ENCODE measurements at places on chromosomes 11 and 22.

DNA sequence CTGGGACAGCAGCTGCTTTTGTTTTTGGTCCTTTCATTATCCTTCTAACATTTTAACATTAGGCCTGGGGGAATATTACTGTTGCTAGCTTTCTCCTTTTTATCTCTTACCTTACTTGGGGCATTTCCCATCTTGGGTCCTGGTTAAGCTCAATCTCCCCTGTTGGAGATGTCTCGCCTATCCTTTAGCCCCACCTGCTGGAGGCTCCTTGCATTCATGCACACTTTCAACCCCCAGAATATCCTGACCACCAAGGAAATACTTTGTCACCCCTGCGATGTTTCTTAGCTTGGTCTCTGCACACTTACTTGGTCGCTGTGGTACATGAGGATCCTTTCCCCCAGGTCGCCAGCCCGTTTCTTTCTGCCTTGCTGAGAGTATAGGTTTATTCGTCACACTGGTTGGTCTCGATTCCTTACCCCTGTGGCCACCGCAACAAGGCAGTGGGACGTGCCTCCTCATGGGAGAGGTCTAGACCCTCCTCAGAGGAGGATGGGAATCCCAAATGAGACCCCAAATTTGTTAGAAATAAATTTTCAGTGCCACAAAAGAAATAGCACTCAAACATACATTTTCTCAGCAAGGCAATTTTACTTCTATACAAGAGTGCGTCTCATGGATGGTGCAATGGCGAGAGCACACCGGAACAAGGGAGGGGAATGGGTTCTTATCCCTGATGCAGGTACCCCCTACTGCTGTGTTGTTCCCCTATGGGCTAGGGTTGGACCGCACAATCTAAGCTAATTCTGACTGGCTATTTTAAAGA, 5.4 kb upstream of the TXN2 start:
- peak; percentile 51 for DNase-seq

DNA sequence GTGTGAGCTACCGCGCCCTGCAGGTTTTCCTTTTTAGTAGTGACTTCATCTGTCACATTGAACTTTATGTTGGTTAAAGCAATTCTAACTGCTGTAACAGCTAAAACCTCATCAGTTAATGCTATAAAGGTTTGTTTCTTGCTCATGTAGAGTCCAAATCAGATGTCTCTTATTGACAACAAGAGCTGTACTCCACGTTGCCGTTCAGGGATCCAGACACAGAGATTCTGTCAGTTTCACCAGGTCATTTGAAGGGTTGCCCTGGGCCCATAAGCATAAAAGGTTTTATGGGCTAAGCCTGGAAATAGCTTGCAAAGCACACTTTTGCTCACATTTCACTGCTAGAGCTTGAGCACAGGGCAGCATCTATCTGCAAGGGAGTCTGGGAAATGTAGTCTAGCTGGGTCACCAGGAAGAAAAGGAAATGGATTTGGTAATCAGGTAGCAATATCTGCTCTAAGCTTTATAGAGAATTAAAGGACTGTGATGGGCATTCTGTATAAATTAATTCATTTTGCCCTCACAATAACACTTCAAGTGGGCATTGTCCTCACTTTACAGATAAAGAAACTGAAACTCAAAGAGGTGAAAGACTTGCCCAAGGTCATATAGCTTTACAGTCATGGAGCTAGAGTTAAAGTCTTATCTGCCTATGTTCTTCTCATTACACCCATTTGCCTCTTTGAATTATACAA, 25.2 kb upstream of the PTPRJ start:
- DNase-seq = no peak

DNA sequence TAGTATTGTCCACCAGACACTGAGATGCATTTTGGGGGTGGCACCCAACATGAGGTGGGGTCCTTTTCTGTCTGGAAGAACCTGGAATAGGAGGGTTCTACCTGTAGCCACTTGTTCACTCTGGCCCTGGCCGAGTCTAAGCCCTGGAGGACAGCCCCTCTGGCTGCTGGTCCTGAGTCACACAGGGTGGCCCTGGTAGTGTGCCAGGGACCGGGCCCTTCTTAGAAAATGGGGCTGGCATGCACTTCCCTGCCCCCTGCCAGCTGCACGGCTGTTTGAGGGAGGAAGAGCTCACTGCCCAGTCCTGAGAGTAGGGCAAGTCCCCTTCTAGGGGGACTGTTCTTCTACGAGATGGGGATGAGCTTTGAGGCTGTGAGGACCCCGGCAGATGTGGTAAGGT, 2.2 kb downstream of the PLCB3 start:
- no peak for DNase-seq

DNA sequence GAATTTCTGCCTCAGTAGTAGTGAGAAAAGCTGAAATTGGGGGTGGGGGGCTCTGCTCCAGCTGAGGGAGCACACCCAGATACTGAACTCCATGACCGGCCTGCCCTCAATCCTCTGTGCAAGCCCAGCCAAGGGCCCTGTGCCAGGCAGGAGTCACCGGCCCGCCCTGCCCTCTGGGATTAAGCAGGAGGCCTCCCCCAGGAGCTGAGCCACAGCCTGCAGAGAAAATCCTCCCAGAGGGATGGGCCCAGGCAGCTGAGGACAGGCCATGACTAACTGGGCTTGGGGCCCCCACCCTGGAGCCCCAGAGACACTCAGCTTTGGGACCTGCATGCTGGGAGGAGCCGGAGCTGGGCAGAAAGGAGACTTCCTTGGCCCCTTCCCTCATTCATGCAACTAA, 48.8 kb downstream of the MN1 start:
- DNase-seq = no peak

DNA sequence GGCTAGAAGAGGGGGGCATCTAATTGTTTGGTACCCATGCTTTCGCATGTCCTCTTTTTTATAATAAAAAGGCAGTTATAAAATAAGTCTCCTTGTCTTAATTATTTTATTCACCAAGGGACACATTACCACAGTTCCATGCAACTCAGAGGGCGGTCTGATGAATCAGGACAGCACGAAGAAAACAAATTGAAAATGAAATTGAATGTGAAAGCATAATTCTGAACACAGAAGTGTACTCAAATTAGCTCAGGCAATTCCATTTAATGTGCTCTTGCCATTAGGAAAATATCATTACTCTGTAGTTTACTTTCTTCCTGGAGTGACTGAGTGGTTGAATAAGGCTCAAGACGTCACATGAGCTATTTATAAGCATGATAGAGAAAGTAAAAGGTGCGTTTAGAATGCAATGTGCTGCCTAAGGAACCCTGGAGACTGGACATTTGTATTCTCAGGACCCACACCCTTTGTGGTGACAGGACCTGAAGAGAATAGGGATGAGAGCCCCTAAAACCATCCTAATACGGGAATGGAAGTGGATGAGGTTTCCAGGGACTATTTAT, 59.6 kb downstream of the MTNR1B start:
- peak; percentile 31 for DNase-seq

DNA sequence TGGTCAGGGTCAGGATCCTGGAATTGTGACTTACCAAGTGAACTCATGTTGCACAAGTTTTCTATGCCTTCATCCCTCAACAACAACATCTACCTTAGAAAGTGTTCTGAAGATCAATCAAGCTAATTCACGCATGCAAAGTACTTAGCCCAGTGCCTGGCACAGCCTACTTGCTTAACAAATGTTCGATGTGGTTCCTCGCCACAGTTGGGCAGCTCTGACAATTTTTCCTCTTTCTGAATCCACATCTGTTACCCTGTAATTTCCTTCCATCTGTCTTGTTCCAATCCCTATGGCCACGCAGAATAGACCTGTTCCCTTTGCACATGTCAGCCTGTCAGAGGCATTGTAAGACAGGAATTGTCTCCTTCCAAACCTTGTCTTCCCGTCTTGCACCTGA, 1415.2 kb downstream of the TBC1D22A start:
- no peak for DNase-seq
